GM04503 (cell line): ENCODE measurements at places on chromosomes 4 and X.

DNA sequence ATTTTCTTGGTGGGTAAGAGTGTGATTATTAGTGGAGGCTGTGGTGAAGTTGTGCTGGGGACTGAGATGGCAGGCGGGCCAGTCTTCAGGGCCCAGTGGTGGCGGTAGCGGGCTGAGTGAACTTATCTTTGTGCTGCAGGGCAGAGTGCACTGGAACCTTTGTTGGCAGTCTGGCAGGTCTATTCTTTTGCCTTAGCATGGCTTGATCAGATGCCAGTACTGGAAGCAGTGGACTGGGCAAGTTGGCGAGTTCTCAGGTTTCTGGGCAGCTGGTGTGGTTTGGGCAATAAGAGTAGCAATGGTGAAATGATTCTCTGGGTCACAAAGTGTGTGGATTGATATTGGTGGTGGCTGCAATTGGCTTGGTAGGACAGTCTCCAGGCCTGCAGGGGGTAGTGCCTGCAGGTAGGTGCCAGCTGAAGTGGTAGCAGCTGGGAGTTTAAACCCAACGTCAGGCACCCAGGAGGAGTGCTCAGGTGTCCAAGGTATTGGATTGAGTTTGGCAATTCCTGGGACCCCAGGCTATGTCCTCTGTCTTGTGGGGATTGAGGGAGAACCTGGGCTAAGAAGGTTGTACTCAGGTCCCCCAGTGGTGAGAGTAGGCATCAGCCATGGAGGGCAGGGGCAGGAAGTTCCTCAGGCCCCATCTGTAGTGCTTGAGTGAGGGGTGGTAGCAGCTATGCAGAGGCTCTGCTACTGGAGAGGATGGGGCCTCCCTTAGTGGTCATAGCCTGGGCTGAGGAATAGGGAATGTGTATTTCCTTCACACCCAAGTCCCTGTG, 34.9 kb upstream of the SLC25A14 start:
- no peak for DNase-seq

DNA sequence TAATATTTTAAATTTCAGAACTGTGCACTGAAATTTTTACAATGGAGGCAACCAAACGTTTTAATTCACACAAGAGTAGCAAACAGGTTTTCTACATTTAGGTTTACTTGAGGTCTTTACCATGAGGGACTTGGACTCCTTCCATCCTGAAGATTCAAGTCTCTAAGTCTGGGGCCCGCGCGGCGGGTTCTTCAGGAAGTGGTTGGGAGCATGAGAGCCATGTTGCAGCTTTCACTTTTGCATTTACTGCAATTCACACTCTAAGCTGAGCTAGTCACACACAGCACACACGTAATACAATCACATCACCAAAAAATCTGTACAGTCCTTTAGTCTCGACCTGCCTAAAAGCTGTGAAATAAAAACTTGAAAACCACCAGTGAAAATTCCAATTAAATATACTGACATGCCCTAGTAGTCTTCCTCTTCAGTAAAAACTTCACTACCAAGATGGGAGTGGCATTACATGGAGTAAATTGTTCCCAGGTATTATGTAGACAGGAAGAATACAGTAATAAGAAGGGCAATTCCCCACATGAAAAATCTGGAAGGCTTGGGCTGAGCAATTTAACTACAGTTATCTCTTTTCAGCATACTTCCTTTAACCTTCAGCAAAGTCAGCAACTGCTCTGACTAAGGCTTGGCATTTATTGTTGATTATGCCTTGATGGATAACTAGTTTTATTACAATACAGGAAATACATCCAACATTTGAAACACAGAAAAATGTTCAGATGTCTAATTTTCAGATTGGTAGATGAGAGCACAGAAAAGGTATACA, 571.1 kb upstream of the DIPK2B start:
- no peak for DNase-seq

DNA sequence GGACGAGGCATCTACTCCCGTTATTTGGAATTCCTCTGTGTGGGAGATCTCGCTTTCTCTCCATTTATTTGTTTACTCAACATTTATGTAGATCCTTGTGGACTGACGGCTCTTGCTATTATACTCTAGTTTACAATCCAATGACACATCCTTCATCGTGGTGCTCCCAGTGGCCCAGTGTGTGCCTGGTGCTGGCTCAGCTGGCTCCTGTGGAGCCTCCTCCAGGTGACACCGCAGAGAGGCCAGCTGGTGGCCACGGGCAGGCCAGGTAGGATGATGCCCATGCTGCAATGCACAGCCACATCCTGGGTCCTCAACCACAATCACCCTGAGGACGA, 84.0 kb upstream of the AFAP1 start:
- DNase-seq: no peak

- DNase-seq: no peak
Measured at GRCh38 chrX:2829469-2830246, 928 bp downstream of the GYG2 start.

- DNase-seq: no peak
Measured at GRCh38 chr4:13162886-13163285, 321.3 kb downstream of the RAB28 start.

DNA sequence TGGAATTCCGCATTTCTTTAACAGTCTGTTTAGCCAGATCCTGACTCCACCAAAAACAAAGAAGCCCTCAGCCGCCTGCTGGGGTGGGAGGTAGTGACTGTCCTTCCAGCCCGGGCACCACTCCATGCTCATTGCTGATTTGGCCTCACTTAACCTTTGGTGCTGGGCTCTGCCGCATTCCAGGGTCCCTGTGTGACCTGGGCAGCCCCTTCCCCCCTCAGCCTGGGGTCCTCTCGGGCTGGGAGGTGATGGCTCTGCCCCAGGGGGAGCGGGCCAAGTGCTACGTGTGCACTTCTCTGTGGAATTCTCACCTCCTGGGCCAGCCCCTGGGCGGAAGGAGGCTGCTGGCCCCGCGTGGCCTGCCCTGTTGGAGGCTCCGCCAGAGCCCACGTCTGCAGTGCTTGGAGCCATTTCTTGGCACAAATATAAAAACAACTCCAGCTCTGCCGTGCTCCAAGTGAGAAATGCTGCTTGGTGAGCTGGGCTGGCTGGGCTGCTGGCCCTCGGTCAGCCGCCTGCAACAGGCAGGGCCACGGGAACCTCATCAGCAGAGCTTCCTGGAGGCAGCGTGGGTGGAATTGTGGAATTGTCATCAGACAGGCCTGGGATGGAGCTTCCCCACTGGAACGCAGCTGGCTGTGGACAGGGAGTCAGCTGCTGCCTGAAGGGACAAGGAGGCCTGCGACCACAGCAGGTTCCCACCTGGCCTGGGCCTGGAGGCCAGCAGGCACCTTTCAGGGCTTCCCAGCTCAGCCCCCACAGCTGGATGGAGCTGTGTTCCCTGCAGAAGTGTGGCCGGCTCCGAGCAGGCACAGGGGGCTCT, 66.0 kb downstream of the TRMT44 start:
- peak; percentile 20 for DNase-seq

DNA sequence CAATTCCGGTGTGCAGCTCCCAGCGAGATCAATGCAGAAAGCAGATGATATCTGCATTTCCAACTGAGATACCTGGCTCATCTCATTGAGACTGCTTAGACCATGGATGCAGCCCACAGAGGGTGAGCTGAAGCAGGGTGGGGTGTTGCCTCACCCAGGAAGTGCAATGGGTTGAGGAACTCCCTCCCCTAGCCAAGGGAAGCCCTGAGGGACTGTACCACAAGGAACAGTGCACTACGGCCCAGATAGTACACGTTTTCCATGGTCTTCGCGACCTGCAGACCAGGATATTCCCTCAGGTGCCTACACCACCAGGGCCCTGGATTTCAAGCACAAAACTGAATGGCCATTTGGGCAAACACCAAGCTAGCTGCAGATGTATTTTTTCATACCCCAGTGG, 150.0 kb downstream of the TET2 start:
- no peak for DNase-seq

- DNase-seq: no peak
Measured at GRCh38 chrX:13165266-13166189, 121.1 kb upstream of the FAM9C start.

- no peak for DNase-seq
Measured at GRCh38 chrX:13646154-13646549, 6.8 kb upstream of the TCEANC start.

- peak; percentile 2 for DNase-seq
Measured at GRCh38 chrX:38664285-38664684, 102.9 kb downstream of the TSPAN7 start.

DNA sequence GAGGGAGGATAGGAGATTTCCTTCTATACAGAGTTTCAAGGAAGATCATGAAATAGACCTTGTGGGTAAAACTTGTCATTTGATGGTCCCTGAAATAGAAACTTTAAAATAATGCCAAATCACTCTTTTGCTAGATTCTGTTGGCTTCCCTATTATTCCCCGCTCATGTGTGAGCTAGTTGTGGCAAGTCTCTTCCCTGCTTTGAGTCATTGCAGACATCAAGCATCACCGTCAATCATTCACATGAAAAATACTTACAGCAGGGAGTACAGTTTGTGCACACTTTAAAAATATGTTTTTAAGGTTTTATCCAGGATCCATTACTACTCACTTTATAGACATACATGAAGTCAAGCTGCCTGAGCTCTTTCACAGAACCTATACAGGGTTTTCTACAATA, 35.2 kb upstream of the INPP4B start:
- DNase-seq: no peak

DNA sequence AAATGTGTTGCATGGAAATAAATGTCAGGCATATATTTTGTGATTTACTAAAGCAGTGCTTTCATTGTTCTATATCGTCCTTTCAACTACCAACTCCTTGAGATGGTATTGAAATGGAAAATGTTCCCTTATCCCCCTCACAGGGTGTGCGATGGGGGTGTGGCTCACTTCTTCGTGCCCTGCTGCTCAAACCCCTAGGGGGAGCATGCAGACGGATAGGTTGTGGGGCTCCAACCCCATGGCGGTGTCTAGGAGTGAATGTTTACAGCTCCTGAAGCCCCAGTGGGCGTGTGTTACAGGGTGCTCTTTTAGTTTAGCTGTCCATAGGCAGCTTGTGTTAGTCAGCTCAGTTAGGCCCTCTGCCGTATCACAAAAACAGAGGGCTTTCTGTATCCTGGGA, 287.7 kb upstream of the EMCN start:
- no peak for DNase-seq

GRCh38 chrX:104428231-104428630, 137.8 kb upstream of the IL1RAPL2 start:
- DNase-seq: no peak

GRCh38 chrX:2226906-2227656, 273.7 kb downstream of the DHRSX start:
- DNase-seq: no peak

- DNase-seq: no peak
Measured at GRCh38 chr4:118742050-118742449, 56.9 kb downstream of the METTL14 start.

GRCh38 chrX:386768-387575, at the start of gene PPP2R3B:
Gene PPP2R3B, minus strand, starts transcription at chrX:386907. Its CDS starts 216 bp downstream, at chrX:386691.
- DNase-seq: peak; percentile 79

DNA sequence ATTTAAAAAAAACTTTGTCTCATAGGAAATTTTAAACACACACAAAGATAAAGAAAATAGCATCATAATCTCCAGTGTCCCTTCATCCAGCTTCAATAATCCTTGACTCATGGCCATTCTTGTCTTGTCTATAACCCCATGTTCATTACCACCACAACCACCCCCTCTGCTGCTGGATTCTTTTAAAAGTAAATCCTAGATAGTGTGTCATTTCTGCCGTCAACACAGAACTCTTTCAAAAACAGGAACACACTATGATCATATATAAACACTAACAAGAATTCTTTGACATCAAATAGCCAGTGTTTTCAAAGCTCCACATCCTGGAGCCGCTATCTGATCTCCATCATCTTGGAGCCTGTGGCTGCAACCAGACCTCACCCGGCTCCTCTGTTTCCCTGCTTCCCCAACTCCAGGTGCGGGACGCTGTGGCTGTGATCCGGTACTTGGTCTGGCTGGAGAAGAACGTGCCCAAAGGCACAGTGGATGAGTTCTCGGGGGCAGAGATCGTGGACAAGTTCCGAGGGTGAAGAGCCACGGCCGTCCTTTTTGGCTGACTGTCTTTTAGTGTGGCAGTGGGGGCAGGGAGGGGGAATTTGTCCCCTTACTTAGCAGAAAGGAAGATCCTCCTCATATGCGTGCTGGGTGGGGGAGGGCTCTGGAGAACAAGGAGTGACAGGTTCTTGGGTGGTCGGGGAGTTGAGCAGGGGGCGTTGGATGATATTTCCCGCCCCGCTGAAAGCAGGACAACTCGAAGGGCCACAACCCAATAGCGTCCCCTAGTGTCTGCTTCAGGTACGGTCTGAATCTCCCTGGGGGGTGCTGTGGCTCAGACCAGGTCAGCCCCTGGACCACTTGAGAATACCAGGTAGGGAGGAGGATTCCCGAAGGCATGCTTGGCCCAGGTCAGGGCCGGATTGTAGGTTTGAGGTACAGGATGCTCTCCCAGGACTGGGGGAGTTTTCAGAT, 15.6 kb downstream of the XPNPEP2 start:
- no peak for DNase-seq

DNA sequence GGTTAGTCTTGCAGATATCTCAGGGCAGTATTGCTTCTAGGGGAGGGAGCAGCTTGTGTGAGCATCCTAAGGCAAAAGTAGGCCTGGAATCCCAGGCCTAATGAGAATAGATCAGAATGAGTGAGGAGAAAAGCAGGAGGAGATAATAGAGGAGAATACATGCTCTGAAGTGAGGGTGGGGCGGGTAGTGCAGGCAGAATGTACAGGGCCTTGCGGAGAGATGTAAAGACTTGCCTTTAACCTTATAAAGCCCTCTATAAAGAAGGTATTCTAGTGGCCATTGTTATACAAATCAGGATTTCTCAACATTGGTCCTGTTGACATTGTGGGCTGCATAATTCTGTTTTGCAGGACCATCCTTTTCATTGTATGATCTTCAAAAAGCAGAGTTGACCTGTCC, 855.3 kb downstream of the PCDH7 start:
- DNase-seq: no peak

DNA sequence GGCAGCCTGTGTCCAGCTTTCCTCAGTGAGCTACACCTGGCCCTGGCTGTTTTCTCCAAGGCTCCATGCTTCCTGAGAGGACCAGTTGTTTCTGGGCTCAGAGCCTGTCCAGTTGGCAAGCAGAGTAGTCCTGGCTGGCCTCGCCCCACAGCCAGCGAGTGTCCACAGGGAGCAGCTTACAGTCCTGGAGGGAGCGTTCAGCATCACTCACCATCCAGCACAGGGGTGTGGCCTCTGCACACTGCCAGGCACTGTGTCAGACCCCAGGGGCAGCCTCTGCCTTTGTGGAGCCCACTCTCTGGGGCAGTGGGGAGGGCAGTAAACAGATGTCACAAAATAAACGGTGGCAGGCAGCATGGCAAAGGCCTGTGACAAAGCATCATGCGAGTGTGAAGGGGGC, 23.9 kb downstream of the EVC start:
- DNase-seq: no peak

DNA sequence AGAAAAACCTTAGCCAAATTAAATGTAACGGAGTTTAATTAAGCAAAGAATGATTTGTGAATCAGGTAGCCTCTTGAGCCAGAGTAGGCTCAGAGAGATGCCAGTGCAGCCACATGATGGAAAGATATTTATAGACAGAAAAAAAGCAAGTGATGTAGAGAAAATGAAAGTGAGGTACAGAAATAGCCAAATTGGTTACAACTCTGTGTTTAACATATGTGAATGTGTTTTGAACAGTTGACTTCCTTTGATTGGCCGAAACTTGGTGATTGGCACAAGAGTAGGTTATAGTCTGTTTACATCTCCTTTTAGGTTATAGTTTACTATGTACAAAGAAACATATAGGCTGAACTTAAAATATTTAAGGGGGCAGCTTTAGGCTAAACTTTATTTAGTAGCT, 459.9 kb upstream of the BOD1L1 start:
- DNase-seq: no peak
